ENCODE measurements at places on chromosomes 13 and 19.

DNA sequence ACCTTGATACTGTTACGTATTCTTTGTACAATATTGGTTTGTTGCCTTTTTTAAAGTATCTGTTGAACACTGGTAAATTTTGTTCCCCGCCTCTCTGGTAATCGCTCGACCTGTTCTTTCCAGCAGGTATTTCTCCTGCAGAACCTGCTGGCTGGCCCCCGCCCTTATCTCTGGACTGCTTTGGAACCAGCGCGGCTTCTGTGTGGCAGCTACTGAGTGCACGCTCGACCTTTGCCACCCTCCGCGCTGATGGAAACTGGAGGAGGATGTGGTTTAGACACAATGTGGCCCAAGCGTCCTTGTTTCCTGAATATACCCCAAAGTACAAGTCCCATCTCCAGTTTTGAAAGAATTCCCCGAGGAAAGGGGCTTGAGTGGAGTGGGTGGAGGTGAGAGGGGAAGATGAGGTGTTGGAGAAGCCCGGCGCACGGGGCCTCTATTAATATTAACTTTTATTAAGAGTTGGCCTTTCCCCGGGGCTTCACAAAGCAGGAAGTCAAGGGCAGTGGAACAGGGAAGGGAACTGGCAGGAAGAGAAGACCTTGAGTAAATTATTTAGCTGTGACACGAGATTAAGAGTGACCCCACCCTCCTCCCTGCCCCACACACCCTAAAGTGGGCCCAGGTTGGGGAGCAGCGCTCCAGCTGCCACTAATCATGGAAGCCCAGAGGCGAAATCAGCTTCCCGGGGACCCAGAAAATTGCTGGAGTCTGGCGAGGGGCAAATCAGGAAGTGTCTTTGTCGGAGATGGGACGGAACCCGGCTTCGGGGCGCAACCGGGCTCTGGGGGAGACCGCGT lies 16.0 kb downstream of the CDX2 start:
- DNase-seq, result no peak

- DNase-seq, result no peak
These were observed 15.9 kb upstream of the KCTD15 start for GRCh38 chr19:33780746-33781145.

GRCh38 chr13:64186503-64187250 lies 2771.0 kb upstream of the PCDH20 start:
- DNase-seq, result no peak

DNA sequence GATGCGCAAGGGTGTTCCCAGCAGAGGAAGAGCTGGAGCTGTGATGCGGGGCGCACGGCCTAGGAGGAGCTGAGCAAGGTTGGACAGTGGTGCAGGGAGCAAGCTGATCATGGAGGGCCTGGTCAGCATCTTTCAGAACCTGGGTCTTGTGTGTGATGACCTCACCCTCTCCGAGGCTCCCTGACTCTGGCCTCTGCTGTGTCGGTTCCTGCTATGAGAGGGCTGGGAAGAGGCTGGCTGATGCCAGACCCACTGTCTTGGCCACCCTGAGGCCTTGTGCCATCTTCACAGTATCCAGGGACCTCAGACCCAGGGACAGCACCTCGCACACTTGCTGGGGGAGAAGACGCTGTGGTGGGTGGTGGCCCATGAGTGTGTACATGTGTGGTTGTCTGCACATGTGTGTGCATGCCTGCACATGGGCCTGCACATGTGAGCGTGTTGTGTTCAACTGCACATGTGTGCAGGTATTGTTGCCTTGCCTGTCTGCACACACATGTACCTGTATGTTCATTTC lies 16.5 kb upstream of the C13orf46 start:
- DNase-seq, result no peak

- no peak for DNase-seq
These were observed 141.9 kb downstream of the SLC7A1 start for GRCh38 chr13:29453617-29454011.

GRCh38 chr13:46378411-46378810 lies 8.6 kb downstream of the RUBCNL start:
- DNase-seq, result no peak

GRCh38 chr13:64684685-64685431 lies 2545.3 kb downstream of the PCDH9 start:
- no peak for DNase-seq

DNA sequence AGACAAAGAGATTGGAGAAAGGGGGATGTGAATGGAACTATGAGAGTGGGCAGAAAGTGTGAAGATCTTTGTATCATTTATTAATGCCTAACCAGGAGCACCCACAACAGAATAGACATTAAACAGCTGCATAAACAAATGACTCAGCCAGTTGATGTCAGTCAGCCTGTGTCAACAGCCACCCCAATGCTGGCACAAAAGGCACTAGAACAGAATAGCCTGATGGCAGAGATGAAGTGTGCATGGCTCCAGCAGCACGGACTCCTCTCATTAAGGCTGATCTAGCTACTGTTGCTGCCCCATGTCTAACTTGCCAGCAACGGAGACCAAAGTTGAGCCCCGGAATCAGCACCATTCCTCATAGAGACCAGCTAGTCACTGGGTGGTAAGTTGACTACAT lies 7.8 kb downstream of the CPB2 start:
- no peak for DNase-seq

DNA sequence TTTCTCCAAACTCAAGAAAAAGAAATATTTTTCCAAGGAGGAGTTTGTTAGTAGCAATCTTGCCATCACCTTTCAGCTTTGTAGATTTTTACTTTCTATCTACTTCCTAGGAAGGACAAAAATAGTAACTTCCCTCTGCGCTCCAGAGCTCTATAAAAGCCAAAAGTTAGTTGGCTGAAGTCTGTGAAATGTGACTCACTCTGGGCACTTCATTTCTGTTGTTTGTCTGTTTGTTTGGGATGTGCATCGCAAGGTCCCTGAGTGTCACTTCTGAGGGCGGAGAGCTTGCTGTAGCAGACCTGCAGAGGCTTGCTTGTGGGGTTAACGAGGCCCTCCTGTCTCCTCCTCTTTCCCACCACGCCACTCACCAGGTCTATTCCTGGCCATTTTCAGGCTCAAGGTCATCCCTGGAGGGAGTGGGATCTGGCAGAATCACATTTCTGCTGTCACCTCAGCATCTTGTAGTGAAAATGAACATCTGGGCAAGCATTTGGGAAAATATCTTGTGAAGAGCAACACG lies 307.6 kb downstream of the GPC6 start:
- DNase-seq, result no peak

GRCh38 chr19:1438933-1439354 lies 748 bp downstream of the RPS15 start:
- no peak for DNase-seq

DNA sequence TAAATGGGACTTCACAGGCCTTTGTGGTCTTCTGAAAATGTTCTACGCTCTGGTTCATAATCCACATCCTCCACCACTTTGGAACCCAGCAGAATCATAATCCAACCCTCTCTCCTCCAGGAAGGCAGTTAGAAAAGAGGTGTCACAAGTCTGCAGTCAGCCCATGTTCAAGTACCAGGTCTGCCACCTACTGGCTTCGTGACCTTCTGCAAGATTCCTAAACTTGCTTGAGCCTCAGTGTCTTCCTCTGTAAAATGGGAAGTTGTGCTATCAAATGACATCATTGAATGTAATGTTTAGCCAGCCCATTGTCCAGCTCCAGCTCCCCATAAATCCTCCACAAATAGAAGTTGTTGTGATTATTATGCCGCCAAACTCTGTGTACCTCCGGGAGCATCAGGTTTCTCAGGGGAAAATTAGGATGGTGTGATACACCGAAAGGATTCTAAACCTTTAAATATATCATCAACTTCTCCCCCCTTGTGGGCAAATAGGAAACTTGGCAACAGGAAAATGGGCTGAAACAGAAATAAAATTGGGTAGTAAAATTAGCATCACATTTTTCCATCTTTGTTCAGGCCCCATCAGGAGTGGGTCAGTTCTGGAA lies 109.7 kb downstream of the NUFIP1 start:
- DNase-seq, result no peak

GRCh38 chr13:43835701-43836100 lies 43.8 kb downstream of the CCDC122 start:
- DNase-seq, result no peak

- DNase-seq, result no peak
These were observed 14.3 kb upstream of the ZNF667 start for GRCh38 chr19:56491399-56491798.

DNA sequence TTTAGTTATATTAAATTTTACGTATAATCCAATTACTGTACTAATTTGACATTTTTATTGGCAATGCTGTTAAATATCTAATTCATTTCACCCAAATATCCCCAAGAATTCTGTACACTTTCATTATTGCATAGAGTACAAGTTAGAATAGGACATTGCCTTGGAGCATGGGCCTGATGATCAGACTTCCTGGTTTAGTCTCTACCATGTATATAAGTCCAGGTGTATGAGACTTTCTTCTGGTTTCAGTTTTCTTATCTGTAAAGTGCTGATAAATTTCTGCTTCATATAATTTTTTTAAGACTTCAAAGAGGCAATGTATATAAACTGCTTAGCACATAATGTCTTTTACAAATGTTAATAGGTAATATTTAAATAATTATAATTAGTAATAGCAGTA lies 179.4 kb downstream of the KLF12 start:
- DNase-seq, result no peak

DNA sequence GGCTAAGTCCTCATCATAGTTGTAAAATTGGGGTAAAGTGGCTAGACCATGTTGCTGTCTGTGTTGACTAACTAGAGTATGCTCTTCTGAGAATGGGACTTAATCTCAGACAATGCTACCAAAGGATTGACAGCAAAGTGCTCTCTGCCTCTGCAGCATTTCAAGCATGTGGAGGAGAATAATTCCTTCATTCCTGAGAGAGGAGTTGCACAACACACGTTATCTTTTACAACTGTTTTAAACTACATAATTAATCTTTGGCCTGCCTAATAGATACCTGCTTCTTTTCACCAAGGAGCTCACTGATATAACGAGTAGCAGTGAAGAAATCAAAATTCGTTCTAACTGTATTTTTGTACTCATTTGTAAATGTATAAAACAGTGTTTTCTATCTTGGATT lies 2172.2 kb downstream of the PCDH9 start:
- no peak for DNase-seq

DNA sequence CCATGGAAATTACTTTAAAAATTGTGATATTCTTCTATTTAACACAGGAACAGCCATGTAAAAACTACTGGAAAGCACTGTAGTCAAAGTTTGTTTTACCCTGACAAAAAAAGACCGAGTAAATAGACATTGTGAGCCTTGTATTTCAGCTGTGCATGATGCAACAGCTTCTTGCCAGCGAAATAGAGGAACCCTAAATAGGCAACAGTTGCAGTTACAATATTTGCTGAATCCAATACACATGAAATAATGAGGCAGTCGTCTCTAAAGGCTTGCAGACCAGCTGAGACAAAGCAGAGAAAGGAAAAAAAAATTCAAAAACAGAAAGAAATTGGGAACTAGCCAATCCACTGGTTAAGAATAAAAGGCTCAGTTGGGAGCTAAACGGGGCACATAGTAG lies 1001.1 kb downstream of the OLFM4 start:
- DNase-seq, result no peak

- no peak for DNase-seq
These were observed at the start of gene TTC9B for GRCh38 chr19:40217934-40218890. Gene TTC9B, minus strand, starts transcription at chr19:40218384. Its CDS starts 3 bp downstream, at chr19:40218381.

DNA sequence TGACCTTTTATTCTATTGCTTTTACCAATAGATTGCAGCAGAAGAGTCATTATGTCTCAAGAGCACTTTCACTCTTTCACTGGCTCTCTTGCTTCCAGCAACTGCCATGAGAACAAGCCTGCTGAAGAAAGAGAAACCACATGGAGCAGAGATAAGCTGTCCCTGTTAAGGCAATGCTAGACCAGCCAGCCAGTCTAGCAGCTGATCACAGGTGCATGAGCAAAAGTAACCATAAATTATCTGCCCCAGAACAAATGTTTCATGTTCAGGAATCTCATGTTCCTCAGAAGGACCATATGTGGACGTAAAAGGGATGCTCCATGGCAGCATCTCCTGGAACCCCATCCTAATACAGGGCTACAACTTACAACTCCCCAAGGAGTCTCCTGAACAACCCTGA lies 20.4 kb upstream of the DCLK1 start:
- no peak for DNase-seq

All from NCI-H1694 treated with DMSO at 0.1 percent for 48 hours (cell line).